ENCODE measurements at places on chromosomes 5 and 9.

DNA sequence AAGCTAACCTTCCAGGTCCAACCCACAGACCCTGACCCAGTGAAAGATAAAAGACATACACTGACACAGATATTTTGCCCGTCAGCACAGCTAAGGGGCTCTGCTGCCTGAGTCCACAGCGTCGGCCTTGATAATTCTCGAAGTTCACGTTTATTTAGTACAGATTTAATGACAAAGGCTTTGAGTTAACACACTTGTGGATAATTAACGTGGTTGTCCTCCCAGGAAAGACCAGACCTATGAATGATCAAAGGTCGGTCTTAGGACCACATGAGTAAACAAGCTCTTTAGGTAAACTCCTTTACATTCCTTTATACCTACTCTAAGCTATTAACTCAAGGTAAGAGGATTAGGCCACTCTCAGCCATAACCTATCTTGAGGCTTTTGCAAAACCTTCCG lies 11.3 kb upstream of the TEX10 start:
- no peak for DNase-seq

DNA sequence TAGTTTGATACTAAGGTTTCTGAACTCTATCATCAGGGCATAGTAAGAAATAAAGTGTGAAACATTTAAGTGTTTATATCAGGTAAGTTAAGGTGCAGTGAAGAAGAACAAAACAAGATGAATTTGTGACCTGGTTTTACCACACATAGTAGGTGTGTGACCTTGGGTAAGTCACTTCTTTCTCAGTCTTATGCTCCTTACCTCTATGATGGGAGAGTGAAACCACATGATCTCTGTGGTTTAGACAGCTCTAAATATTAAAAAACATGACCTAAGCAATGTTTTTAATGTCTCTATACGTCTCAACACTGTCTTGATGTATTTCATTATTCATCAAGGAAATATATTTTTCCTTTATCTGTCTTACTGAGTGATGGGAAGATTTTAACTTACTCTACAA lies 629.6 kb upstream of the DMAC1 start:
- no peak for DNase-seq

GRCh38 chr9:115590011-115590410 lies 472.1 kb upstream of the TNC start:
- no peak for DNase-seq

- DNase-seq = no peak
Measured at GRCh38 chr9:86511614-86512360, 157.6 kb upstream of the TUT7 start.

DNA sequence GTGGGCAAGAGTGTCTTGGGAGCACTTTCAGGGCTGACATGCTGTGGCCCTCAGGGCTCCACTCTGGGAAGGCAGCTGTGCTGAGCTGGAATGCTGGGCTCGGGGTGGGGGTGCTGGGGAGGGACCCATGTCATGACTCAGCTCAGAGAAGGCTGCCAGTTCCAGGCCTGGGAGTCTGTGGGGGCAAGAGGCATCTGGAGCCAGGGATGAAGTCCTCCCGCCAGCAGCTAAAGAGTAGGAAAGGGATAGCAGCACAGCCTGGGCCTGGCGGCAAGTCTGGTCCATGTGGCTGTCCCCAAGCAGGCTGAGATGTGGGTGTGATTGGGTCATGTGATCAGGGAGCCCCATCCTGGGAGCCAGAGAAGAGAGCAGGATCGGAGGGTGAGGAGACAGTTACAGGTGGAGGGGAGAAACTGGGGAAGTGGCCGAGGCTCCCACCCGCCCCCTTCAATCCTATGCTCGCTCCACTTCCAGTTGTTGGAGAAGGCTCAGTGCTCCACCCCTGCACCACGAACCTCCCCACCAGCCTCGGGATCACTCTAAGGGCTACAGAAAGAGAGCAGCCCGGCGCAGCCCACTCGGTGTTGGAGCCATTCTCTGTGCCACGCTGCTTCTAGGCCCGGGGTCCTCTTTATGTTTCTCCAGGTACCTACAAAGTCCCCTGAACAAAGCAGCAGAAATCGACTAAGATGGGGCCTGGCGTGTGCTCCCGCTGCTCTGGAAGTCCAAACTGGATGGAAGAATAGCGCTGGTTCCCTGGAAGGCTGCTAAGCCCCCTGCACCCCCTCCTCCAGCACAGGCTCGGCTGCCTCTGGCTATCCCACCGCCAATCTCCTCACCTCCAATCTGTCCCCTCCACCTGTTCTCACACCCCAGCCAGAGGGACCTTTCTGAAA lies 12.0 kb downstream of the PDGFRB start:
- DNase-seq = no peak
